Hypothalamus (tissue), 51 donors: ENCODE measurements at places on chromosomes 1 and 21.

DNA sequence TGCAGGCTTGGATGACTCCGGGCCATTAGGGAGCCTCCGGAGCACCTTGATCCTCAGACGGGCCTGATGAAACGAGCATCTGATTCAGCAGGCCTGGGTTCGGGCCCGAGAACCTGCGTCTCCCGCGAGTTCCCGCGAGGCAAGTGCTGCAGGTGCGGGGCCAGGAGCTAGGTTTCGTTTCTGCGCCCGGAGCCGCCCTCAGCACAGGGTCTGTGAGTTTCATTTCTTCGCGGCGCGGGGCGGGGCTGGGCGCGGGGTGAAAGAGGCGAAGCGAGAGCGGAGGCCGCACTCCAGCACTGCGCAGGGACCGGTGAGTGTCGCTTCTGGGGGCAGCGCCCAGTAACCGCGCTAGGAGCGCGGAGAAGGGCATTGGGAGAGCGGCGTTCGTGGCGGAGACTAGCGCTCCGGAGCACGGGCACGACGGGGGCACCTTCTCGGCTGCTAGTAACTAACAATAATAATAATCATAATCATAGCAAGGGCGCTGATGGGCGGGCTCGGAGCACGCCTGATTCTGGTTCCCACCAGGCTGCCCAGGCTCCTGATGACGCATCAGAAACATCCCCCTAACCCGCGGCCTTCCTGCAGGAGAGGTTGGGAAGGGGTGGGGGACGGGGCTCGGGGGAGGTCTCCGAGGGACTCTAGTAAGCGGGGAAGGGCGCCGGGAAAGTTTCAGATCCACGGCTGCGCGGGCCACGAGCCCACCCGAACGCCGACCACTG is at the start of gene MX1:
Gene MX1, plus strand, starts transcription at position 286 of the 722 bp plus-strand sequence. CDS start 5,832 bp downstream, outside the sequence.
- DNase-seq: peak; percentile 62

DNA sequence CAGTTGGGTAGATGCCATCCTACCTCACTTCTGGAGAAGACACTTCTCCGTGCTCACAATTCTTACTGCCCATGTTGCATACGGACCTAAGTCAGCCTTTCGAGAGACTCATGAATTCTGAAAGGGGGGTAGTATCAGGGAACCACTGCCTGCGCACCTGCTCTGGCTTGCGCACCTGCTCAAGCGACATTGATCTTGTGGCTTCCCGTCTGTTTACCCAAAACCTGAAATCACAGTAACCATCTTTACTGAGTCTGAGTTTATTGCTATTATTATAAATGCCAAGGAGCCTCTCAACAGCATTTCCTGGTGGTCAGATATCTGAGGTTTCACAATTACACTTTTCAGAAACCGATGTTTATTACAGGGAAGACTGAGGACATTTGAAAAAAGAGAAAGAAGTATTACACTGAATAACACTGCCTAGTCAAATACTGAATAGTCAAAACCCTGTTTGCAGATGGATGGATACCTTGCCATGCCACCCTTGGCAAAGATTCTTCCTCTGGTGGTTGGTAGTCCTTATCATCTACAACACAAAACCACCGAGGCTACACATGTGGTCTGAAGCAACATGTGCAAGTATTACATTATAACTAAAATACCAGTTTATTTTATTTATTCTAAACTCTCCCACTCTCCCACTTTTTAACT is 208.7 kb downstream of the SIPA1L2 start:
- no peak for DNase-seq

GRCh38 chr1:219247441-219247840 is 73.8 kb downstream of the LYPLAL1 start:
- DNase-seq: no peak

DNA sequence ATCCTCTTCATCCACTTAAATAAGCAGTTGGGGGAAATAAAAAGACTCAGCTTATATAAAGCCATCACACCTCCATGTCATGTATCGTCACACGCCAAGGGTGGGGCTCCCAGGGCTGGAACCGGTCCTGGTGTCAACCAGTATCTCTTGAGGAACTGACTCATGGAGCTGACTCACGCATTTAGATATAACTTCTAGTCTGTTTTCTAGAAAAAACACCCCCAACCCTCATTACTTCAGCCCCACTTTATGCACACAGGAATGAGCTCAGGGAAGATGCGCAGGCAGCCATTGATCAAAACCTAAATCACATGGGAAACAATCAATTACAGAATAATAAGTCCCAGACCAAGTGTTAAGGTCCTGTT is 6.9 kb upstream of the IL22RA1 start:
- DNase-seq: no peak

GRCh38 chr1:3981746-3982505 is 81.9 kb upstream of the C1orf174 start:
- DNase-seq: no peak

- no peak for DNase-seq
Measured at GRCh38 chr1:94298861-94299260, 61.5 kb upstream of the ARHGAP29 start.

GRCh38 chr1:54325284-54325683 is 80.9 kb downstream of the SSBP3 start:
- no peak for DNase-seq

DNA sequence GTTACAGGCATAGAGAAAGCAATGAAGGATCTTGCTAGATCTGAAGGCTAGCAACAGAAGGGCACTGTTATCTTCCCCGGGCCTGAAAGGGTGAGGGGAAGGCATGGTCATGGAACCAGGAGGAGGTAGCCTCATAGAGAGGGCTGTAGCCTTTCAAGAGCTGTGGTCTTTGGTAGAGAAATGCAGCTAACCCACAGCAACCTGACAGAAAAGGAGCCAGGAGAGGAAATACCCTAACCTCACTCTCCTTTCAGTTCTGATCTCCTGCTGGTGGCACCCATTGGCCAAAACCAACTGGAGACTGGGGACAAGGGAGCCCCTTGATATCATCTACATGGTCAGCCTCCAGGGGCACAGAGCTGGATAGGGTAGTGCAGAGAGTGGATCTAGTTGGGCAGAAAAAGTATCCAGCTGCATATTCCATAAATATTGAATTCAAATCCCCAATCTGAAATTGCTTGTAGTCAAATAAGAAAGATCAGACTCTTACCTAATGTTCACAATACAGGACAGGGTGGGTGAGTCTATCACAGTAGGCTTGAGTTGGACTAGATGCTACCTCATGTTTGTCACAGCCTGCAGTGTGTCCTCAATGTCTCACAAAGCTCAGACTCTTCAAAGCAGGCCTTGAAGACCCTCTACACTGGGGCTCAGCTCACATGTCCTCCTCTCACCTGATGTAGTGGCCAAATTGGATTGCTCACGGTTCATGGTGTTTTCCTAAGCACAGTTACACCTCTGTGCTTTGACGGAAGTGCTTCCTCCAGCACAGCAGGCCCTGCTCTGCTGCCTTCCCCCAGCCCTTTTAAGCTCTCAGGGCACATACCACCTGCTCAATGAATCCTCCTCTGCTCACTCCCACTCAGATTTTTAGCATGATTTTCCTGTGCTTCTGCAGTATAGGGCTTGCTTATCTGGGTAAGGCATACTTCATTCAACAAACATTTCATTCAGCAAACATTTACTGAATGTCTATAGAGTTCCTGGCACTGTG is 74.1 kb upstream of the JUN start:
- no peak for DNase-seq

DNA sequence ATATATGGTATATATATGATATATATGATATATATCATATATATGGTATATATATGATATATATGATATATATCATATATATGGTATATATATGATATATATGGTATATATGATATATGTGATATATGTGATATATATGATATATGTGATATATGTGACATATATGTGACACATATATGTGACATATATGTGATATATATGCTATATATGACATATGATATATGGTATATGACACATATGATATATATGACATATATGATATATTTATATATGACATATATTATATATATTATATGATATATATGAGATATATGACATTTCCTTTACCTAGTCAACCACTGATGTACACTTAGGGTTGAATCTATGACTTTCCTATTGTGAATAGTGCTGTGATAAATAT is 36.1 kb upstream of the EEIG2 start:
- no peak for DNase-seq

DNA sequence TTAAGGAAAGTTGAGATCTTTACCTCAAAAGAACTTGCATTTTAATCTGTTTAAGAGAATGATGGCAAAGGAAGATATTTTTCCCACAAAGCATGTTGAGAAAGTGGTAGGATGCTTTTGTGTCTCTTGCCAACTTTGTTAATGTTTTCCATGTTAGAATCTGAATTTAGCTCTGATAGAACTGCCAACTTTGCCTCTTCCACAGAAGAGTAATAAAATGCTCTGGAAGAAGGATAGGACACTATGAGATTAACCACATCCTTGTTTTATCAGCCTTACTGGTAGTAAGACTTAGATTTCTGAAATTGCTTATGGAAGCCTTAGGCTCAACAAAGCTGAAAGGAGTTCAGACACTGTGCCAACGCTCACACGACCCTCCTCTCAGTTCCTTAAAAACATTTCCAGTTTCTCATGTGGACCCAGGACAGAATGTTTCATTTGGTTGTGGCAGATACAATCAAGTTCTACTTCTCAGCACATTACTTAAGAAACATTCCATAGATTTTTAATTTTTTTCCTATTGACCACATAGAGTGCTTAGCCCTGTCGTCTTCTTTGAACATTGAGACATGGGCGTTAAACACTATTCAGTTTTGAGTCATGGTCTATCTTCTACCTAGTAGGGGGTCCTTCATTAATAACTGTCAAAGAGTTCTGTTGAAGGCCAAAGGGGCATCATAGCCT is 59.0 kb downstream of the MTR start:
- no peak for DNase-seq

DNA sequence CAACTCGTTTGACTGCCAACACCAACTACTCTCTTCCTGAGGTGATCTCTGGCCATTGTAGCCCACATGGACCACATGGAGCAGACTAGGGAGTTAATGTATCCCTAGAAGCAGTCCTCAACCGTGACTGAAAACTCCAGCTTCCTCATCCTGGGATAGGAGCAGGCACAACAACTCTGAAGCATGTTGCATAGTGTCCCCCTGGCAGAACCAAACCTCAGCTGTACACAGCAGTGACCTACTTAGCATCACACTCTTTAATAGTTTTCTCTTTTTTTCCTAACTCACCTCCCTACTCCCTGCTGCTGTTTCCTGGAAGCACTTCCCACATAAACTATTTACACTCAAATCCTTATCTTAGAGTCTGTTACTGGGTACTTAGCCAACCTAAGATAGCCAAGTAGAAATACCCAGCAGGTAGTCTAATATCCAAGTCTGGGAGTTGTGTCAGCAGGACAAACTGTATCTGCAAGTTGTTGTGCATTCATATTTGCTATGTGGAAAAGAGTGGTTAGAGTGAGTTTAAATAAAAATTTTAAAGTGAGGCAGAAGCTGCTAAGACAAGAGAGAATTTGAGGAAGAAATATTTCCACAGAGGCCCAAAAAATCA is 228.8 kb downstream of the LTN1 start:
- no peak for DNase-seq

DNA sequence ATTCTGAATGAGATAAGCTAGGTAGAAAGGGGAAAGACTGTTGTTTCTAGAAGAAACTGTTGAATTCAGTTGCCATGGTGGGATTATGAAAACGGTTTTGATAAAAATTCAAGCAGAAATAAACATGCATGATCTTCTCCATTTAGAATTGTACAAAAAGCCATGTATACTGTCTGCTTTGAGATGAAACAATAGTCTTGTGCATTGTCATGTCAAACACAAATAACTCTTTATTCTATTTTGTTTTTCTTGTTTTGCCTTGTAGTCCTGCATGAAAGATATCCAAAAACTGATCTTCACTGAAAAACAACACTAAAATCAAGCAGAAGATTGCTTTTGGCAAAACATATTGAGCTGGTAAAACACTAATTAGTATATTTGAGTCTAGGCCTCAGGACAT is 659.9 kb downstream of the LTN1 start:
- DNase-seq: no peak

DNA sequence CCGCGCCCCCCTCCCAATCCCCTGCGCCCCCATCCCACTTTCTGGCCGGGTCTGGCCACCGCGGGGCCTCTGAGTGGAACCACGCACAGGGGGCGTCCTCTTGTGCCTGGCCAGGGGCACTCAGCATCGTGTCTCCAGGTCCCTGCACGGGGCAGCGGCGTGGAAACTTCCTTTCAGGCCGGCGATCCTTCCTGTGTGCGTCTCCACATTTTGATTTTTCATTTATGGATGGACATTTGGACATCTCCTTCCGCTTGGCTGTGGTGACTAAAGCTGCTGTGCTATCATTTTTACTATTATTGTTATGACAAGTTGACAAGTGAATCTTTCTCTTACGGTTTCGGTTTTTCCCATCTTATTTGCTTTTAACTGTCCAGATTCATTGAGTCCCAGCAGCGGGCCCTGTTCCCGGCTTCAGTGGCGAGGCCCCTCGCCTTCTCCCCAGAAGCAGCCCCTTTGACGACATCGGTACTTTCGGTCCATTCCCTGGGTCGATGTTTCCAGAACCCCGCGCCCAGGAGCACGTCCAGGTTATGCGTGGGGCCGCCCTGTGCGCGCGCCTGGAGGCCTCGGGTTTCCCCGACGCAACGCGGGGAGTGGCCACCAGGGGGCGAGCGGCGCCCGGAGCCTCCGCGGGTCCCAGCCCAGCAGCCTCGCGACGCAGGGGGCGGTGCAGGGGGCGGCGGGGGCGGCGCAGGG is 12.4 kb upstream of the SLC19A1 start:
- DNase-seq: peak; percentile 43

- DNase-seq: no peak
Measured at GRCh38 chr1:212852105-212852688, 4.7 kb upstream of the SPATA45 start.

GRCh38 chr1:32865639-32866405 is 4.9 kb downstream of the FNDC5 start:
- no peak for DNase-seq

DNA sequence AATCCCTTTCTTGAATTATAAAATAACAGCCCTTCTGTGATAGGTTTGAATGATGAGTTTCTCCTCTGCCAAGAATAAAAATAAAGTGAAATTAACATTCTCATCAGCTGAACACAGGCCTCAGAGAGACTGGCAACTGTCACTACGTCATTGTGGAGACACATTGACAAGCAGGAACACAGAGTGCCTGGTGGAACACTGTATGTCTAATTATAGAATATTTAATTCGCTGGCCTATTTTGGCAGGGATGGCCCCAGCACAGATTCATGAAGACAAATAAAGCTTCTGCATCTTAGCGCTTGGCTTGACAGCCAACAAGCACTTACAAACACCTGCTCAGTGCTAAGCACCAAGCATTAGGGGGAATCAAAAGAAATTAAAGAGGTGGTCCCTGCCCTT is 52.0 kb upstream of the SMYD2 start:
- DNase-seq: no peak
